Dermis microvascular lymphatic vessel endothelial cell (primary cell): ENCODE measurements at places on chromosomes 16 and 17. TPM values are rescaled to one million over a fixed set of nuclear protein-coding genes. Genes with fewer than 3 reads are reported as not detected.

DNA sequence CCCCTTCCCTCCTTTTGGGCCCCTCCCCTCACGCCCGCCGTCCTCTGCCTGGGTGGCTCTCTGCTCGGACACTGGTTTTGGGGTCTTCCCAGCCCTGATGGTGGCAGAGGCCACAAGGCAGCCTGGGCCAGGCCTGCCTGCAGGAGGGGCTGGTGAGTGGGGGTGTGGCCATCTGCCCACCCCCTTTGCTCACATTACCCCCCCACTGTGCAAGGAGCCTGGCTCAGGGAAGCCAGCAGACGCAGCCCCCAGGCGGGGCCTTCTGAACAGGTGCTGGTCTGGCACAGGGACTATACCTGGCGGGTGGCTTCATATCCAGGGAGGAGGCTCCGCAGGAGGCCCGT lies 10.7 kb upstream of the ZFPM1 start:
- no peak for DNase-seq

GRCh38 chr16:72455743-72456659 lies 284.0 kb upstream of the PMFBP1 start:
- peak; percentile 68 for DNase-seq

GRCh38 chr17:53092072-53092471 lies 730.7 kb upstream of the KIF2B start:
- DNase-seq = no peak

Gene NSF
- 35.3 and 41.3 TPM in 2 replicates for total RNA-seq

Gene PLXDC1
- total RNA-seq = not detected in 2 replicates
